ENCODE measurements at places on chromosomes 11 and 22.

GRCh38 chr11:69088676-69089146 lies 40.0 kb downstream of the TPCN2 start:
- DNase-seq: peak; percentile 98

GRCh38 chr11:112651386-112651785 lies 309.8 kb upstream of the NCAM1 start:
- no peak for DNase-seq

DNA sequence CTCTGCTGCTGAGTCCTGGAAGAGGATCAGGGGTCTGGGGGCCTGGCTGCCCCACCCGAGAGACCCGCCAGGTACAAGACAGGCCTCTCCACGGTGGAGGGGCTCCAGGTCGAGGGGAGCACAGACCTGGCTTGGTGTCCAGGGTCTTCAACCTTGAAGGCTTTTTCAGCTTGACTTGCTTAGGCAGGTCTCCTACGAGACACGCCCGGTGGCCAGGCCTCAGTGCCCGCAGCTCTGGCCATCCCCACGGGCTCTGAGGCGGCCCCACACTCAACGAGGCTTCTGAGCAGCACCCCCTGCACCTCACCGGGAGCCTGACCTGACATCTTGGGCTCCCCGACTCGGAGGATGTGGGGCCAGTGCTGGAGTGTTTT lies 6.6 kb upstream of the PLXNB2 start:
- no peak for DNase-seq

DNA sequence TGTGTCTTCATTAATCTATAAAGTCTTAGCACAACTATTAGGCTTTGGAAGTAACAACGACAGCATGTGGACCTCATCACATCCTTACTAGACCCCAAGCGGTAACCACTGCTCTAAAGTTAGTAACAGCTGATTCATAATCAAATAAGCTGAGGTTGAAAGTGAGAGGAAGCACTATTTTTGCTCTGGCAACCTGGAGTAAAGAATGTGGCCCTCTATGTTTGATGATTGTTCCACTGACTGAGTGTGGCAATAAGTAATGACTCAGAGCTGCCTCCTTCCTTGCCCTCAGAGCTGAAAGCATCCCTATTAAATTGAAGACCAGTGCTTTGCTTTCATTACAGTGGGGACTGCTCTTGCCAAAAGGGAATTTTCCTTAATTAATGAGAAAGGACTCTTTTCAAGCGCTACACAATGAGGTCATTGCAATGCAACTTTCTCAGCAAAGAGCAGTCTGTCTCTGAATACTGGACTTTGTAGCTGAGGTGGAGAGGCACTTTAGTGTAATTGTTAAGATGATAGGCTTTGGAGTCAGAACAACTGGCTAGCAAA lies 906.1 kb upstream of the RAG2 start:
- peak; percentile 2 for DNase-seq

DNA sequence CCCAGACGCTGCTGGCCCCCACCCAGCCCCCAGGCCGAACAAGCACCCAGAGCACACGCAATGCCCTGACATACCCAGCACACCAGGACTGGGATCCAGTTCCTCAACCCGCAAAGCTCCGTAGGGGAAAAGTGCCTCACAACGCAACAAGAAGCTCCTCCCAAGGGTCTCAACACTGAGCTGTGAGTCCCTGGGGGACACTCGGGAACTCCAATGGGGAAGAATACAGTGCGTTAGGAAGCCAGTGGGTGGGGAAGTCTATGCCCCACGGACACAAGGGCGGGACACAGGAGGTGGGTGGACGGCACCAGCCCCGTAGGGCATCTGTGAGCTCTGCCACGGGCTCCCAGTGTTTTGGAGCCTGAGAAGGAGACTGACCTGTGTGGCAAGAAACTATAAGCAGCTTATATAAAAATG lies 1.6 kb downstream of the DEAF1 start:
- DNase-seq: no peak

- DNase-seq: no peak
Observed at GRCh38 chr11:94941131-94941530, 32.2 kb downstream of the CWC15 start.

GRCh38 chr11:10657308-10658271 lies 36.0 kb downstream of the IRAG1 start:
- no peak for DNase-seq

GRCh38 chr11:31529701-31530100 lies 20.1 kb downstream of the ELP4 start:
- DNase-seq: no peak

DNA sequence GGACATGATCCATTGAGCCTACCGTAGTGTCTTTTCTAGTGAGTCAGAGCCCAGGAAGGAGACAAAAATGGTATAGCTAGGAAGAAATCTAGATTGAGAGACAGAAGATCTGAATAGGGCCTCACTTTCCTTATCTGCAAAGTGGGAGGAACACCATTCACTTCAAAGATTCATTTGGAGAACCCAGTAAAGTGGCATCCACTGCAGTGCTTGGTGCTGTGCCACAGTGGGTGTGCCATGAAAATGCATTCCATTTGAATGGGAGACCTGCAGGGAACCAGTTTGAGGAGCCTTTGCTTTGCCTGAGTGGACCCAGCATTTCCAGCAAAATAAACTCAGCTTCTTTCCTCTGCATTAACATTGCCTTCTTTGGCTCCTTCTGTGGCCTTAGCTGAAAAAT lies 470.5 kb upstream of the CADM1 start:
- no peak for DNase-seq

DNA sequence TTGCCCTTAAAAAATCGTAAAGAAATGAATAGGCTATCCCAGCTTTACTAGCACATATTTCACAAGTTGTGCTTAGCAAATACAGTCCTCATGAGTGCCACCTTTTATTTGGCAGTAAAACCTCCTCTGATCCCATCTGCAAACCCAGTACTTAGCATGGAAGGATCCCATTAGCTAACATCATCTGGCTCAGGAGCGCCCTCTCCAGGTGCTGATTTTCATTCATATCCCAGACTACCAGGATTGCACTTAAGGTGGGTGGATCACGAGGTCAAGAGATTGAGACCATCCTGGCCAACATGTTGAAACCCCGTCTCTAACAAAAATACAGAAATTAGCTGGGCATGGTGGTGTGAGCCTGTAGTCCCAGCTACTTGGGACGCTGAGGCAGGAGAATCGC lies 76.1 kb upstream of the PAX6 start:
- DNase-seq: no peak

DNA sequence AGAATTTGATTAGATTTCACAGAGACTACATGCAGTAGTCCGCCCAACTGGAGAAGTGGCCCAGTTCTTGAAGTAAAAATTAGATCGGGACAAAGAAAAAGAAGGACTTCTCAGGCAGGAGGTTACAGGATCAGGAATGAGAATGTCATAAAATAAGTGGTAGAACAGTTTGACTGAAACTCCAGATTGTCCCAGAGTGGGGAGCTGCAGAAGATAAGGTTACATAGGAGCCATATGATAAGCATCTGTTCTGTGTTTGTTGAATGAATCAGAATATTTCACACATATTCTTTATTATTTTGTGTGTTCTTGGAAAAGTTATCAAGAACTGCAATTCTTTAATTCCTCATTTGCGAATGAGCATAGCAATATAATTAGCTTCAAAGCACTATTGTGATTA lies 210.6 kb downstream of the AASDHPPT start:
- no peak for DNase-seq

DNA sequence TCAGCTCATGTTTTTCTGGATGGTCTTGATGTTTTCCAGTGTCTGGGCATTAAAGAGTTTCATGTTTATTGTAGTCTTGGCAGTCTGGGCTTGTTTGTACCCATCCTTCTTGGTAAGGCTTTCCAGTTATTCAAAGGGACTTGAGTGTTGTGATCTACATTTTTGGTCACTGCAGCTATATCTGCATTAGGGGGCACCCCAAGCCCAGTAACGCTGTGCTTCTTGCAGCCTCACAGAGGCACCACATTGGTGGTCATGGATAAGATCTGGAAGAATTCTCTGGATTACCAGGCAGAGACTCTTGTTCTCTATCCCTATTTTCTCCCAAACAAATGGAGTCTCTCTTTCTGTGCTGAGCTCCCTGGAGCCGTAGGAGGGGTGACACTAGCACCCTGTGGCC lies 451.5 kb upstream of the FAT3 start:
- DNase-seq: no peak

GRCh38 chr11:43269254-43269918 lies 42.4 kb upstream of the API5 start:
- no peak for DNase-seq

- DNase-seq: no peak
Observed at GRCh38 chr11:121869478-121869877, 246.5 kb downstream of the BLID start.

- DNase-seq: no peak
Observed at GRCh38 chr11:111878385-111878848, 548 bp downstream of the FDXACB1 start.

DNA sequence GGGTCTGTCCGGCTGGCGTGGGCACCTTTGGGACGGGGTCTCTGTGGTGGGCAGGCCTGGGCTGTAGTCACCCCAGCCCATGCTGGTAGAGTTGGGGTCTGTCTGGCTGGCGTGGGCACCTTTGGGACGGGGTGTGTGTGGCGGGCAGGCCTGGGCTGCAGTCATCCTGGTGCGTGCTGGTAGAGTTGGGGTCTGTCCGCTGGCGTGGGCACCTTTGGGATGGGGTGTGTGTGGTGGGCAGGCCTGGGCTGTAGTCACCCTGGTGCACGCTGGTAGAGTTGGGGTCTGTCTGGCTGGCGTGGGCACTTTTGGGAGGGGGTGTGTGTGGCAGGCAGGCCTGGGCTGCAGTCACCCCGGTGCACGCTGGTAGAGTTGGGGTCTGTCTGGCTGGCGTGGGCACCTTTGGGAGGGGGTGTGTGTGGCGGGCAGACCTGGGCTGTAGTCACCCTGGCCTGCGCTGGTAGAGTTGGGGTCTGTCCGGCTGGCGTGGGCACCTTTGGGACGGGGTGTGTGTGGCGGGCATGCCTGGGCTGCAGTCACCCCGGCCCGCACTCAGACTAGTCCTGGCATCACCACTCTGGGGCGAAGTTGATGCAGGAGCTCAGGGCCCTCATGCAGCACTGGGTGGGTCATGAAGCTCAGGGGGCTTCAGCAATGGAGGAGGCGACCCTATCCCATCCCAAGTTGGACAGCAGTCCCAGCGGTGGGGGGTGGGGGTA lies 19.3 kb downstream of the PRR33 start:
- no peak for DNase-seq

GRCh38 chr11:133726542-133726941 lies 118.8 kb downstream of the SPATA19 start:
- DNase-seq: no peak

DNA sequence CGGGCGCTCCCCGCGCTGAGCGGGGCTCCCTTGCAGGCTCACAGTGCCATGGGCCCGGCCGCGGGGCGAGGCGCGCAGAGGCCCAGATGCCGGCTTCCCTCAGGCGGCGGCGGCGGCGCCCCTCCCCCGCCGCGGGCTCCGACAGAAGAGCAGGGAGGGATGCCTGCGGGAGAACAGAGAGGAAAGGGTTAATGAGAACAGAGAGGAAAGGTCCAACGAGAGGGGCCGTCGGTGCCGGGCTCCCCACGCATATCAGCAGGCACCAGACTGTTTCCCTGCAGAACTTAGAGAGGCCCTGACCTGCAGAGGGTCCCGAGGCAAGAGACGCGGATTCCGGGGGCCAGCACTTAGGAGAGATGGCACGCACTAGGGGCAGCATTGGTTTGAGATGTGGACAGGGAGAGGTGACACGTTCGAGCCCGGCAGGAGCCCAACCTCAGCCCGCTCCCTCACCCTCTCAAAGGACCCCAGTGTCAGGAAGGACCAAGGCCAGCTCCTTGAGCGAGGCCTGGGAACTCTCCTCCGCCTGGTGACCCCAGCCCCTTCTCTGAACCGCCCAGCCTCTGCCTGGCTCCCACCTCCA lies 9.1 kb downstream of the NRXN2 start:
- no peak for DNase-seq

DNA sequence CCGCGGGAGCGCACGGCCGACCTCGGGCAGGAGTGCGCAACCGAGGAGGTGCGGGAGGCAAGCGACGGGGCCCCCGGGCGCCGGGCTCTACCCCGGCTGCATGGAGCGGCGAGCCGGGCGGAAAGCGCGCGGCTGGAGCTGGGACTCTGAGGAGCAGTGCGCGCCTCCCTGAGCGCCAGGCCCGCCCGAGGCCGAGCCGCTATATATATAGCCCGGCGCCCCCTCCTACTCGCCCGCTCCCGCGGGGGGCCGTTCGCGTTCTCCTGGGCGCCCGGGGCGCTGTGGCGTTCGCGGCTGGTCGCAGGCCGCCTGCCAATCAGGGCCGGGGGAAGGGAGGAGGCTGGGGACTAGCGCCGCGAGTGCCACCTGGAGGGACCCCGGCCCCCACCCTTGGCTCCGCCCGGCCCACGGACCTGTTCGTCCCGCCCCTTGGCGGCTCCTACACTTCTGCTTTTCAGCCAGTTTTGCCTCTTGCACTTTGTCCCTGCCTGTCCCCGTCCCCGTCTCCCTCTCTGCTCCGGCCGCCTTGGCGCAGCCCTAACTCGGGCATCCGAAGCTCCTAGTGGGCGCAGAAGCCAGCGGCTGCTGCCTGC lies at the start of gene FGF4:
Gene FGF4, minus strand, starts transcription at position 179 of the 593 bp plus-strand sequence. CDS start 257 bp downstream, outside the sequence.
- no peak for DNase-seq

DNA sequence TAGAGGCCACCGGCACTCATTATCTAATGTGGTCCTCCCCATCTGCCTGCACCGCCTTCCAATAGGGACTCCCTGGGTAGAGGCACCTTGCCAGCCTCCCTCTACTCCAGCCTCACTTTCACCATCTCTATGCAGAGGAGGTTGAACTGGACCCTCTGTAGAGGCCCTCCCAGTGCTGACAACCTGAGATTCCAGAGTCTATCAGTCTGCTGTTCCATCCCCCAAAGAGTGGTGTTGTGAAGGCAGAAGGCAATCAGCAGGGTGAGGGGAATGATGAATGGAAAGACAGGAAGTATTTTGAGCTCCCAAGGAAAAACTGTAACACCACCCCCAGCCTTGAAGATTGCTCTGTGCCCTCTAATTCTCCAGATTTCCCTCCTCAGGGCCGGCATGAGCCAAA lies 77.9 kb downstream of the THAP12 start:
- no peak for DNase-seq

GRCh38 chr11:94141511-94142307 lies 13.1 kb downstream of the PANX1 start:
- DNase-seq: no peak

DNA sequence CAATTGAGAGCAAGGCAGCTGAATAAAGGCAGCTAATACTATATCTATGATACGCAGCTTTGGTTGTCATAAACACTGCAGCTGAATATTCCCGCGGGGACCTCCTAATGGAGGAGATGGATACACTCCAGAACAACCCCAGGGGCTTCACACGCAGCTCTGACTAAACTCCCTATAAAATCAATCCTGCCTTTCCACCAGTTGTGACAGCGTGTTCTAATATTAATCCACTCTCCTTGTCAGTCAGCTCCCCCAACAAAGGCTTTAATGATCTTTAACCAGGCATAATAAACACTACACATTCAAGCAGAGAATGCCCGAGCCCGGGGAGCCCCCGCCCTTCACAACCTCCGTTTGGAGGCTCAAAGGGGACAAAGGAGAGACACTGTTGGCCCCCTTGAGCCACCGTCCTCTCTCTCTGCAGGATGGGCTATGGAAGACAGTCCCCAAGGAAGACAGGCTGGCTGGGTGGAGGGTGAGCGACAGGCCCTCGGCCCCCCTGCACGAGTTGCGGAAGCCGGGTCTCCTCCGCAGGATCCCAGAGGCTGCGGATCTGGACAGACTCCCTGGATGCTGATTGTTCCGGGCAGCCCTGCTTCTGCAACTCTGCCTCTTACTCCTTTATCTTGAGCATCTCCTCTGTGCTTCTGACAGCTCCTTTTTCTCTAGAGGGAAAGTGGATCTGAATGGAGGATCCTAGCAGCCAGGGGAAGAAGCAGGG lies 565.2 kb downstream of the BUD13 start:
- DNase-seq: no peak

- no peak for DNase-seq
Observed at GRCh38 chr22:25112538-25113253, 87.0 kb upstream of the CRYBB3 start.

- DNase-seq: no peak
Observed at GRCh38 chr11:68969386-68969785, 11.4 kb downstream of the MRGPRD start.

All from GM12891 (cell line).